ENCODE measurements at places on chromosomes 12 and 14. TPM values are rescaled to one million over a fixed set of nuclear protein-coding genes. Genes with fewer than 3 reads are reported as not detected.

DNA sequence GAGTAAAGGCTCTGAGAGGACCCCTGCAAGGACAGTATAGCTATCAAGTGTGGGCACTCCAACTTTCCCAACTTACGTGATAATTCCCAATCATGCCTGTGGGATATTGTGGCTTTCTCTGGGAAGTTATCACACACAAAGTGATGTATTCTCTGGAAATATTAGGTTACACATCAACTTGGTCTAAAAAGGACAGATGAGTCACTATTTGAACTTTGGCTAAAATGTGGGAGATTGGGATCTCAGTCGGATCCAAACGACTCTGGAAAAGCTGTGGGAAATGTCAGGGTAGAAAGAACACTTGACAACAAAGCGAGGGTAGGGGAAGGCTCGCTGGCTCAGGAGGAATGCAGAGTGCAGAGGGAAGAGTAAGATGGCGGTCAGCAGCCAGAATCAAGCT lies 1048.9 kb downstream of the BCL11B start:
- no peak for DNase-seq

GRCh38 chr12:127542931-127543330 lies 724.0 kb upstream of the TMEM132C start:
- DNase-seq = peak; percentile 7

DNA sequence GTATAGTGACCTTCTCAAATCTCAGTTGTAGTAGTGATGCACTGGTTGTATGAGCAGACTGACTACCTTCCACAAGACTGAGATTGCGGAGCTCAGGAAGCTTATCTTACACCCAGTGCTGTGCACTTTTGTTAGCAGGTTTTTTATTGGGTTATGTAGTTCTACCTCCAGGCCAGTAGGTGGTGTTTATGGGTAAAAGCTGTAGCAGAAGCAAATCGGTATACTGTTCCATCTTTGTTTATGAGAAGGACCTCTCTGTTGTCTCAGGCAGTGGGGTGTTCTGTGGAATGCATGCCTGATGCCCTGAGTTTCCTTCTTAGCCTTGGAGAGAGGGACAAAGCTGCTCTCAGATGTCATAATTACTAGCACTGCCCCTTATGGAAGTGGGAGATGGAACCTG lies 217.8 kb downstream of the LRFN5 start:
- no peak for DNase-seq

Gene TPPP2
- polyA plus RNA-seq = 0.17 TPM

Gene COX8C
- polyA plus RNA-seq = 0.31 TPM

DNA sequence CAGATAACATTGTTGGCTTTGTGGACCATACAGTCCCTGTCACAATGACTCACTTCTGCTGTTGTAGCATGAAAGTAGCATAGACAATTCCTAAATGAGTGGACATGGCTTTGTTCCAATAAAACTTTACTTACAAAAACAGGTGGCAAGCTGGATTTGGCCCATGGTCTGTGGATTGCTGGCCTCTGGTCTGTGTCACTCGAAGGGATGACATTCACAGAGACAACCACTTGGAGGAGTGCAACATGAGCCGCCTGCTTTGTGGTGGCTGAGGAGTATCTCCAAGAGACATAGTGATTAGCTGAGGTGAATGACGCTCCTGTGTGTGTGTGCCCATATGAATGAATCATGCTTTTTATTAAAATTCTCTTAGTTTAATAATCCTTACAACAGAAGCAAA lies 81.3 kb upstream of the NRXN3 start:
- DNase-seq = peak; percentile 16

Gene TMEM116
- 14.0 TPM for polyA plus RNA-seq

DNA sequence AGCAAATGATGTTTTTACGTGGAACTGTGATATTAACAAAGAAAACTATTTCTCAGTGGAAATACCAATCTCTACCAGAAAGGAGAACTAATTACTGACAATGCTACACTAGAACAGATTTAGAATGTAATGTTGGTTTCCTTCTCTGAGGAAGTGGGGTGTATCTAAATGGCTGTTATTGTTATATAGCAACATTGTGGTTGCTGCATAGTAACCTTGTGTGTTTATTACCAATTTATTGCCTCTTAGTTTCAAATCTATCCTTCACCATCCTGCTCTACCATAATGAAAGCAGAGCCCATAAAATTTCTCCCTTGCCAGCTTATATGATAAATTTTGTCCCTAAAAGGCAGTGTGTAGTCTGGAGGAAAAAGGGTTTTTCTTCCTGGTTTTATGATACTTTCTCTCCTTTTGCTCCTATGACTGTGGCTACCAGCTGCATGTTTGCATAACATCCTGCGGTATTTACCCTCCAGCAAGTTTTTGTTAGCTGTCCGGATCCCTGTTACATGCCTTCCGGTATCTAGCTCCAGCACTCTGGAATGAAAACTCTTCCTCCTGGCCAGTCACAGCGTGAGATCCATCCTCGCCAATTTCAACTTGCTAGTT lies 5.7 kb upstream of the KLRK1 start:
- DNase-seq = peak; percentile 36

DNA sequence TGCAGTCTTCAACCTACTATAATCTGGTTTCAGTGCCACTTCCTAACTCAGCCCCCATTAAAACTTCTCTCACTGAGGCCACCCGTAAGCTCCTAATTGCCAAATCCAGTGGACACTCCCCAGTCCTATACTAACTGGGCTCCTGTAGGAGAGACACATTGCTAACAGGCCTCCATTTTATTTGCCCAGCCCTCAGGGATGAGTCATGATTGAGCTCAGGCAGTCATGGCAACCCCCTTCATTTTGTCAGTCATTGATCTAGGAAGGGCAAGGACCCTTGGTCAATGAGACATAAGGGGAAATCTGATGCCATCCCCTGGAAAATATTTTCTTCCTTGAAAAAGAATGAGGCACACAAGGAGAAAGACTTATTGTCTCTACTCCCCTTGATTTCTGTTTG lies 70.1 kb upstream of the HIF1A start:
- no peak for DNase-seq

GRCh38 chr14:75711105-75711795 lies 50.2 kb downstream of the TTLL5 start:
- peak; percentile 63 for DNase-seq

Data from muscle of back (tissue), 13 donors.